ENCODE measurements at places on chromosomes 6 and 20.
A peak's percentile ranks its signal among the peaks of the same experiment; 100 is the strongest.

GRCh38 chr20:58647796-58648501 lies 3.1 kb upstream of the STX16 start:
- no peak for DNase-seq

DNA sequence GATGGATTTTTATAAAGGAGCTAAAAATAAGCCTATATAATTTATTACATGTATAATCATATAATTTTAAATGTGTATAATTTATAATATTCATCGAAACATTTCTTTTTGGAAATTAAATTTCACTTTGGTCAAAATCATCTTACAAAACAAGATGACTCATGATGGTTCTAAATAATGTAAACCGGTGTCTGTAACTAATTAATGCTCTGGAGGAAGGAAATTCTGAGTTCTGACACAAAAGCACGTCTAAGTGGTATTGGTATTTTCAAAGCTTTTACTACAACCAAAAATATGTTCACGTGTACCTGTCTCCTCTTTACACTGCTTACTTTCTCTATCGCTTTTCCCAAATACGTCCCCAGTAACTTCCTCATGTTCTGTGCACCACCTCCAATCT lies 134.1 kb downstream of the MTHFD1L start:
- DNase-seq, result no peak

GRCh38 chr20:4748847-4749246 lies 27.1 kb downstream of the PRND start:
- DNase-seq, result no peak

DNA sequence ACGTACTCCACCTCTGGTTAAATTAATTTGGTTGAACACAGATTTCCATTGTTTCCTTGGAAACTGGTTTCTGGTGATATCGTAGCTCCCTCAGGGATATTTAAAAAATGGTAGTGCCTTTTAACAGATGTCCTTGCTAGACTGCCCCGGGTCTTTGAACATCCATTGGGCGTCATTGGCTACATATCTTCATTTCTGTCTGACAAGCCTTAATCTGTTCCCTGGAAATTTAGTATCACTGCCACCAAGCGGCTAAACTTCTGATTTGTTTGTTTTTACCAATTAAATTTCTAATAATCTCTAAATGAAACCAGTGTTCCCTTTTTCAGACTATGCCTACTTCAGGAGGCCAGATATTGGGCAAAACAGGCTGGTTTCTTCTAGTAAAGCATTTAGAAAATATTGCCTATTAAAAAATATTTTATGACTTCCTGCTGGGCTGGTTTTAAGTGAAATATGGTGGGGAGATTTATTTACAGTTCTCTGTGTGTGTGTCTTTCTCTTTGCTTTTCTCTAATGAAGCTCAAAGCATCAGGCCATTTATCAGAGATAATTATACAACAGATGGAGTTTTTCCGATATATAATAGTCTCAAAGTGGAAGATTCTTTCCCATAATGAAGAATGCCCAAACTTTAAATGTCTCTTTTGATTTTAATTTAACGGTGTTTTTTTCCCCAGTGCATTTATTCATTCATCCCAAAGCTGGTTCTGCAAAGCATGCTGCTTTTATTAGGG lies 249.5 kb downstream of the ZFAND3 start:
- DNase-seq, result no peak

DNA sequence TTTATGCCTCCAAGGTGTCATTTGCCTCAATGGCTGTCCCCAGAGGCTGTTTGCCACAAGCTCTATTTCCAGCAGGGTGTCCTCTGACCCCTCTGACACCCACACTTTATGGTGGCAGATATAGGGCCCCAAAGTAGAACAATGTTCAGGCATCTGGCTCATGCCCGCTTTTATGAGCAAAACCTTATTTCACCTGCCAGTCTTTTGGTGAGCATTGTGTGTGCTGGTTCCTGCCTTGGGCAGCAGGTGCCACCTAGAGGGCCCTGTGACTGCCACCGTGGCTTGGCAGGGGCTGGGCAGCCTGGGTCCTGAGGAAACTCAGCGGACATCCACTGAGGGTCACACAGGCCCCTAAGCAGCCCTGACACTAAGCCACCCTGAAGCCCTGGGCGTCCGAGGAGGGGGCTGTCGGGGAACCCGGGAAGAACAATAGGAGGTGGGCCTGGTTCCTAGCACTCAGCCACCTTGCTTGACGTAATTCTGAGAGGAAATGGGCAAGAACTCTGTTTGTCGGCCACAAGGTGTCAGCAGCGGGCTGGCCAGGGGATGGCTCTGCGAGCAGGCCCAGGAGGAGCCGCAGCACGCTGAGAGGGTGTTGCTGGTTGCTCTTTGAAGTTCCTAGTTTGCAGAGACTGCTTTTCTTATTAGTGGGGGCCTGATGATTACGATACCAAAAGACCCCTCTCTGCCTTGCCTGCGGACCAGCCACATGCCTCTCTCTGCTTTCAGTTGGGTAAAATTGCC lies 148.9 kb downstream of the SCML4 start:
- DNase-seq, result peak; percentile 80

DNA sequence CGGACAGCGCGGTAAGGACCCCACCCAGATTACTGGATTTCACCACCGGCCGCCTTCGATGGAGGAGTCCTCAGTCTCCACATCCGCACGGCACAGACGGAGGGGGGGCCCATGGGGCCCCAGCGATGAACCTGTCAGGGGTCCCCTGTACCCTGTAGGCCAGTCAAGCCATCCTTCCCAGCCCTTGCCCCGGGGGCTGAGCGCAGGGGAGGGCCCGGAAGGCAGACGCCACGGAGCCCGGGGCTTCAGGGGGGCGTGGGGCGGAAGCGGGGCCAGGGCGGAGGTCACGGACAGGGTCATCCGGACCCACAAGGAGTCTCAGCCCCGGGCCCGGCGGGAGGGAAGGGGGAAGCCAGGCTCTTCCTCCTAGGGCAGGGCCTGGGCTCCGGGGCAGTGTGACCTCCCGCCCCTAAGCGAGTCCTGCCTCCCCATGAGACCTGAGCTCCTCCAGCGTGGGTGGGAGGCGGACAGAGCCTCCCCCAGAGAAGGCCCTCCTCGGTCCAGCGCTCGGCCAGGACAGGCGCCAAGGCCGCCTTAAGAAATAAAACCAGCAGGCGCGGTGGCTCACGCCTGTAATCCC lies 22.8 kb downstream of the ZBTB46 start:
- no peak for DNase-seq

Measured in stimulated activated CD8-positive, alpha-beta memory T cell treated with anti-CD3 and anti-CD28 coated beads, Interleukin-7, amount 100 ng/mL, for 4 hours (primary cell).